ENCODE measurements at places on chromosomes 12 and 14.

- no peak for DNase-seq
Measured at GRCh38 chr12:25550186-25550585, 2.9 kb downstream of the LMNTD1 start.

DNA sequence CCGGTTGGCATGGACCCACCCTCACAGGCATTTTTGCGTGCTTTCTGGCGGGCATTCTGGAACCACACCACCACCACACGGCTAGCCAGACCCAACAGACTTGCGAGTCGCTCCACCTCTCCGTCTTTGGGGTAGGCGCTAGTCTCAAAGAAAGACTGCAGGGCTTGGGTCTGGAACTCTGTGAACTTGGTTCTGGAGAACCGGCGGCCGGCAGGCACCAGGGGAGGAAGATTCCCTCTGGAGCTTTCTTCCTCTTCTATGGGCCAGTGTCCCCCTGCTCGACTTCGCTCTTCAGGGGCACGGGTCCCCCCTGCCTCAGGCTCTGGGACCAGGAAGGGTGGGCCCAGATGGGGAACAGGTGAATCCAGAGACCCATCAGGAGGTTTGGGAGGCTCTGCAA is 26.6 kb downstream of the ZFHX2 start:
- DNase-seq = no peak

- no peak for DNase-seq
Measured at GRCh38 chr14:91918186-91918883, 29.2 kb downstream of the FBLN5 start.

DNA sequence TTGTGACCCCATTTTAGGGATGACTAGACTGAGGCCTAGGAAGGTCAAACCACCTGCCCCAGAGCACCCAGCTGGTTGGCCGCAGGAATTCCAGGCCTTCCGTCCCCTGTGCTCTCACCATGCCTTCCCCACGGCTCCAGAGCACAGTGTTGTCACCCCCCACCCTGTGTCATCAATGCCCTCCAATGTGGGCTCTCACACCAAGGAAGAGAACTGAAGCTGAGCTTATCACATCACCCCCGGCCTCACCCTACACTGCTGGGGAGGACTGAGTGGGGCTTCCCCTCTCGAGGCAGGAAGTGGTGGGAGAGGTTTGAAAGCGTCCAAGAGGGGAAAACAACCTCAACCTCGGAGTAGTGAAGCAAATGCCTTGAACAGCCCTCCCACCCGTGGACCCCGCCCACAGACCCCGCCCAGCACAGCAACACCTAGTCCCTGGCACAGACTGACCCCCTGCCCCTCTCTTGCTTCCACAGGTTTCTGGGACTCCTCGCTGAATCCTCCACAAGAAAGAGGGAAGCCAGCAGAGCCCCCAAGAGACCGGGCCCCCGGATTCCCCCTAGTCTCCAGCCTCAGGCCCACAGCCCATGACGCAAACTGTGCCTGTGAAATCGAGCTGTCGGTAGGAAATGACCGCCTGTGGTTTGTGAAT is 97.2 kb downstream of the LGMN start:
- no peak for DNase-seq

DNA sequence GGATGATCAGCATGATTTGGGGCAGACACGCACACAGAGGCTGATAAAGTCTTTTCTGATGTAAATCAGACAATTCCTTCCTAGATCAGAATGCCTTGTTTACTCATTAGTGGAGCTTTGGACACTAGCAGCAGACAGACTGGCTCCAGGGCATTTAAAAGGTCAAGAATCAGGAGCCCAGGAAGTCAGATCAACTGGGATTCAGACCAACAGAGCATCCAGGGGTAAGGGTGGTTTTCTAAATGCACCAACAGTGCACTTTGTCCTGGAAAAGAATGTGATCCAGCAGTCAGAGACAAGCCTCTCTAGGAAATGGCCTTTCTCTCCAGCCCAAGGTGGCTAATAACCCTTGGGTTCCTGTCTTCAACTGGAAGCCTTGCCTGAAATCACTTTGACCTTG is 405.3 kb downstream of the MED13L start:
- DNase-seq = no peak

GRCh38 chr14:24473211-24473610 is 30.6 kb upstream of the SDR39U1 start:
- no peak for DNase-seq

DNA sequence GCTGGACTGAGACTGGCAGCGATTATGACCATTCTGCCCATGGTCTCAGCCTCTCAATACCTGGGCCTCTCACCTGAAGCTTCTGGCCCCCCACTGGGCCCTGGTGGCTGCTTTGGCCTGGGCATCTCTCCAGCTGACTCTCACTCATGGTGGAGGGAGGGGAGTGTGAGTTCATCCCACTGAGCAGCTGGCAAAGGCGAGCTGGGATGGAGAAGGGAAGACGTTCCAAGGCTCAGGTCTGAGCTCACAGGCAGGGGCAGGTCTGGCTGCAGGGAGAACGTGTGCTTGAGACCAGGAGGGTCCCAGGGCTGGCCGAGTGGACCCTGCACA is 103.5 kb downstream of the TMEM121 start:
- DNase-seq = no peak

GRCh38 chr14:38547961-38548490 is 292.1 kb upstream of the CLEC14A start:
- no peak for DNase-seq

GRCh38 chr14:74735125-74735524 is 22.2 kb downstream of the FCF1 start:
- no peak for DNase-seq

- DNase-seq = no peak
Measured at GRCh38 chr12:113903381-113903863, 62.7 kb downstream of the RBM19 start.

- no peak for DNase-seq
Measured at GRCh38 chr14:56666716-56667115, 87.1 kb downstream of the TMEM260 start.

- DNase-seq = no peak
Measured at GRCh38 chr12:117127933-117128823, 29.0 kb upstream of the TESC start.

GRCh38 chr12:43696154-43696553 is 62.4 kb downstream of the PUS7L start:
- DNase-seq = no peak

- DNase-seq = no peak
Measured at GRCh38 chr12:121955258-121956237, 37.2 kb downstream of the CFAP251 start.

DNA sequence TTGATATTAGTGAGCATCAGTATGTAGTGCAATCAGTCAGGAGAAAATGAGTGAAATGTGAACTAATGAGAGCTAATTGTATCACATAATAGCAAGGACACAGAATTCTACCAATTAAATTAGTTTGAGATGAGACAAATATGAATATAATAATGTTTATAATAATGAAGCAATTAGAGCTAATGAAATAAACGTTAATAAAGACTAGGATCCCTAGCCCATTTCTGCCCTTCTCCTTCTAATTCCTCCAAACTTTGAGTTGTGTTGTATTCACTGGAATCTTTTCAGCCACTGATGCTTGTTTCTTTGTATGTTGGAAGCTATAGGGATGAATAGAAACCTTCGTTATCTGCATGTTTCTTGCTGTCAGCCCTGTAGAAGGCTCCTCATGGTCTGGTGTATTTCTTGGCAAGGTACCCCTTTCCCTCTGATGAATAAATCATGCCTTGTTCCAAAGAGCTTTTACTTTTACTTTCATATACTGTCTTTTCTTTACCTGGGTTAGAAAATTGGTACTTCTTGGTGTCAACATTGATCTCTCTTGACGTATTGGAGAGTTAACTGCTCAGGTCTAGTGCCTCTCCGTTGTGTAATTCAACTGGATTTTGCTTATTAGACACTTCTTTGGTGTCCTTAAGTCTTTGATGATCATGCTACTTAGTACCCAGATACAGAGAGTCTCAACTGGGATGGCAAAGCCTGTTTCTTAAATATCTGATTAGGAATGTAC is 154.8 kb downstream of the PTCSC3 start:
- no peak for DNase-seq

- DNase-seq = no peak
Measured at GRCh38 chr14:94536836-94537235, 24.4 kb upstream of the SERPINA4 start.

GRCh38 chr14:23785208-23785607 is 149.0 kb downstream of the DHRS2 start:
- DNase-seq = no peak

DNA sequence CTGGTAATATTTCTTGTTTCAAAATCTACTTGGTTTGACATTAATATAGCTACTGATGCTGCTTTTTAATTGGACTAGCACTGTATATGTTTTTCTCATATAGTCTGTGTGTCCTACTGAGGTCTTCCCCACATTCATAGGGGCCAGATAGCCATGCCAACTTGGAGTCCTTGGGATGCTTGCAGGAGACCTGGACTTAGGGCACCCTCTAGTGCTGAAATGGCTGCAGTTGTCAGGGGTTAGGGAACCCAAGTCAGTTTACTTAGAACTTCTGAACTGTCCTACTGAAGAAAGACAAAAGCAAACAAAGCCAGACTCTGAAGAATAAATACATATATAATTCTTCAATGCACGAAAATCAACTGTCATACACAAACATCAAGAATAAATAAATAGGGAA is 279.9 kb upstream of the SYT1 start:
- DNase-seq = no peak

DNA sequence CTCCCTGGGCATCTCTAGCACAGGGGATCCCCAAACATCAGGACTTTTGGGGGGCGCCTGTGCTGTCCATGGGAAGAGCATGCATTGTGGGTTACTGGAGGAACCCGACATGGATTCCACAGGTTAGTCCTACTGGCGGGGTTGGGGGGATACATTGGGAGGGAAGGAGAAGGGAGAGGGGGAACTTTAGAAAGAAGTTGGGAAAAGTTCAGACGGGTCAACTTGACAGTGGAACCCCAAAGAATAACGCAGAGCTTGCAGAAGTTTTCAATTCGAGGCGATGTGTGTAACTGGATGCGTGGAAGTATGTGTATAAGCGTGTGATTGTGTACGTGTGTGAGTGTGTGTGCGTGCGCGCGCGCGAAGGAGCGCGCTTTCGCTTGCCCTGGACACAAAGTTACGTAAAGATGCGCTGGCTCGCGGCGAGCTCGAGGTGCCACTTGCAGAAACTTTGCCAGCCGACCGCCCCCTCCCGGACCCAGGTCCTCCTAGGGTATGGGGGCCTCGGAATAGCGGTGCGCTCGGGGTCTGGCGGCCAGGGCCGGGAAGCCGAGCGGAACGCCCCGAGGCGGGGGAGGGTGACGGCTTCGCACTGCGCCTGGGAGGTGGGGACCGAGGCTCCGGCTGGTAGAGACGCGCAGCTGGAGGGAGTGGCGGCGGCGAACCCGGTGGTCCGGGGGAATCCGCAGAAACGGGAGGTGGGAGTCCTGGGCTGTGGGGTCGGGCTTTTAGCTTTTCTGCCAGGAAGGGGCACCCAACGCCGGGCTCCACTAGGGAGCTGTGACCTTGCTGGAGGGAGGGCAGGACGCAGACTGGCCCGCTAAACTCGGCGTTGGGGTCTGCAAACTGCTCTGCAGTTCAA is 669 bp downstream of the RFX4 start:
- no peak for DNase-seq

DNA sequence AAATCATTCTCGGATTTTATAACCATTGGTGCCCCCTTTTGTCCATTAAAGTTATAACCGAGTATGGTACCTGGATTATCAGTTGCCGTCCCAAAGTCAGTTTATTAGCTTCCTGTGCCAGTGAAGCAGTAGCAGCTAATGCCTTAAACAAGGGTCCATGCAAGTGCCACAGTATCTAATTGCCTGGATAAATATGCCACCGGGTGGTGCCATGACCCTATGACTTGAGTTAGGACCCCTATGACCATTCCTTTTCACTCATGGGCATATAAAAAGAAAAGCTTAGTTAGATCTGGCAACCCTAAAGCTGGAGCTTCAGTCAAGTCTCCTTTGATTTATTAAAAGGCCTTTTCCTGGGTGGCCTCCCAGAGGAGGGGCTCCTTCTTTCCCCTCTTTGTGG is 1314.6 kb downstream of the TMEM121 start:
- DNase-seq = no peak

DNA sequence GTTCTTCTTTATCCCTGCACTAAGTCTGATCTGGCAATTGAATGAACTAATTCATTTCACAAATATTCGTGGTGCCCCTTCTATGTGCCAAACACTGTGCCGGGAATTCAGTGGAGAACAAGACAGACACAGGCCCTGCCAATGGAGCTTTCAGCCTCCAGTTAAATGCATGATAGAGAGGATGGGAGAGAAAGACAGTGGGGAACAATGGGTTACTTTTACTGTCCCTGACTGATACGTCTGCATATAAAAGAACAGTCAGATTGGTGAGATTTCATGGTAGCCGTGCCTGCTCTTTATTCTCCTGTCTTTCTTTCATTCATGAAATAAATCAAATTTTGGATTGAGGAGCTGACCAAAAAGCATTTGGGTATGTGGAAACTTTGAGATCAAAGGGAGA is 78.5 kb downstream of the TMEM117 start:
- DNase-seq = no peak

DNA sequence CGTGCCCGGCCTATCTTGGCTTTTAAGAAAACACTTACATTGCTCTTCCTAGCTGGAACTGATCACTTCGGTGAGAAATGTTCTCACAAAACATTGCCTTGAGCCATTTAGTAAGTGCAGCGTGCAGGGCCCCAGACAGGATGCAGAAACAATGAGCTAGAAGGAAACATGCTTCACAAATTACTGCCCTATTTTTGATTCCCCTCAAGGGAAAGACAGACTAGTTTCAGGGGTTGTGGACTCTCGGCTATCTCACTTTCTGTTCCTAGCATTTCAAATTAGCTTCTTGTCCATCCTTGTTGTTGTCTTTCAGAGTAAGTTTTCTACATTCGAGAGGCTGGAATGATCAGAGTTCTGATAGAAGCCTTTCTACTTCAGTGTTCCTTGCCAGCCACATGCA is 21.6 kb downstream of the TGFB3 start:
- no peak for DNase-seq

GRCh38 chr12:1591034-1591433 is 3.3 kb downstream of the FBXL14 start:
- no peak for DNase-seq

GRCh38 chr14:104735830-104736642 is 12.0 kb downstream of the ADSS1 start:
- DNase-seq = peak; percentile 98

DNA sequence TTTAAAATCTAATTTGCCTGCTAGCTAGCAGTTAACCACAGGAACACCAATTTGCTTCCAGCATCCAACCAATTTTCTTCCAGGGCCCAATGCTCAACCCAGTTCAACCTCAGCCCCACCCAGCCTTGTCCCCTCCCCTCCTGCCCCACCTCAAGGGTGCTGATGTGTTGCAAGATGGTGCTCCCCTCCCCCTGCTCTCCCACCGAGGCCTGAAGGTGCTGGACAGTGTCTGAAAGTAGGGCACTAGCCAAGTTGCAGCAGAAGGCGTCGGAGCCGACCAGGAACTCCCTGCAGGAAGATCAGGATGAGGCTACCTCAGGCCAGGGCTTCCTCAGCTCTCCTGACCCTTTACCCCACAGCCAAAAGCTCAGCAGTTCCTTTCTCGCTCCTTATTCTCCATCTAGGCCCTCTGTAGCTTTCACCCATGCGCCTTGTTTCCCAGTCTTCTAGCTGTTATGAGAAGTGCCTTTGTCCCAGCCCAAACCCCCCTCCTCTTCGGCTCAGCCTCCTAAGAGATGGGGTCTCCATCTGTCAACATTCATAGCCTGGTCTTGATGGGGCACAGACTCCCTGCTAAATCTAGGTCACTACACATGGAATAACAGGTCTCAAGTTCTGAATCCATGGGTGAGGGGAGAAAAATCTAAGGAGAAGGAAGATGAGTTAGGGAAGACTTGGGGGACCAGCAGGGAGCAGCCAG is 3.6 kb downstream of the STAT6 start:
- no peak for DNase-seq
